Nephron progenitor cell (in vitro differentiated cells): ENCODE measurements at places on chromosomes 3 and 15.

- DNase-seq = no peak
These were observed 740 bp upstream of the NSMCE3 start for GRCh38 chr15:29270169-29270955.

DNA sequence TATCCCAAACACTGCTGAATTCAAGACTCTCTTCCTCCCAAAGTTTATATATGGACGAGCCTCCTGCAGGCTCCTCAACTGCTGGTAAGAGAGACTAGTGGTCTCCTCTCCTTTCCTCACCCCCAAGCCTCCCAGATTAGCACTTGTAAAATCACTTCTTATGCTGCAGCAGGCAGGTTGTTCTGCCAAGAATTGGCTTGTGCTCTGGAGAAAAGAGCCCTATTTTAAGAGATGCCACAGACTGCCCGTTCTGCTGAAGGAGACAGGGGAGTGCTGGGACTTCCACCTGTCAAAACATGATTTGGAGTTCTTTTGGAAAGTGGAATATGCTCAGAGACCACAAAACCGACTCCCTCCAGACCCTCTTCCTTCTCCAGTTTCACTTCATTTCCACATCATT is 230.9 kb upstream of the EIF1B start:
- DNase-seq = no peak

- no peak for DNase-seq
These were observed 591.1 kb downstream of the ZPLD1 start for GRCh38 chr3:103025880-103026279.

DNA sequence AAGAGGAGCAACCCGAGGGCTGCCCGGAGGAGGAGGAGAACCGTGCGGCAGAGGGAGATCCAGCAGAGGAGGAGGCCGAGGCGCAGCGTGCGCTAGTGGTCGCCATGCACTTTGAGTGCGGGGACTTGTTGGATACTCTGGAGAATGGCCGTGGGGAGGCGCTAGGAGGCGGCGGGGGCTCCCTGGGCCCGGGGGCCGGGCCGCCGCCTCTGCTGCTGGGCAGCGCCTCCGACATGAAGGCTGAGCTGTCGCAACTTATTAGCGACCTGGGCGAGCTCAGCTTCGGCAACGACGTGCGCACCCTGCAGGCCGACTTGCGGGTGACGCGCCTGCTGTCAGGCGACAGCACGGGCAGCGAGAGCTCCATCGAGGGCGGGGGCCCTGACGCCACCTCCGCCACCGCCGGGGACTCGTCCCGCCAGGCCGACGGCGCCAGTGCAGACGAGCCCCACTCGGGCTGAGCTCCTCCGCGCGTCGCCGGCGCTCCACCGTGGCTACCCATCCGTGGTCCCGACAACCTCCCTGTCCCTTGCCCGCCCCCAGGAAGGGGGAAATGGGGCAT is 2.0 kb downstream of the FAM43A start:
- DNase-seq = peak; percentile 83

- DNase-seq = no peak
These were observed 123.7 kb upstream of the ATP2B2 start for GRCh38 chr3:10628891-10629670.

DNA sequence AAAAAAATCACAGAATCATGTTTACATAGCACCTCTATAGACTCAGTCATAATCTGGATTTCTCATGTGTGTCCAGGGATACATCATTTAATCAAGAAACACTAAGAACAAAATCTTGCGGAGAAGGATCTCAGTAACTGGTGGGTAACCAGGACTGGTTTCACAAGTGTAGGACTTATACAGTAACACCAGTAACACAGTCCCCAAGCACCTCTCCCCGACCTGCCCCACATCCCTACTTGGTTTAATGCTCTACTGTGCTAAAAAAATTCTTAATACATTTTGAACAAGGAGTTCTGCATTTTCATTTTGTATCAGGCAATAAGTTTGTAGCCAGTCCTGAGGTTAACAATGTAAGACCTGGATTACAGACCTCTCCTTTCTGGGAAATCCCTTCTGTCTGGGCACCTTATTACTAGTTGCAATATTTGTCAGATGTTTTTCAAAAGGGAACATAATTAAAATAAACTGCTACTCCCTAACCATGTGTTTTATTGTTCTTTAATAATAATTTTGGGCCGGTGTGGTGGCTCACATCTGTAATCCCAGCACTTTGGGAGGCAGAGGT is 57.6 kb upstream of the BBX start:
- DNase-seq = no peak

GRCh38 chr15:23787346-23788105 is 100.4 kb upstream of the NDN start:
- DNase-seq = no peak

DNA sequence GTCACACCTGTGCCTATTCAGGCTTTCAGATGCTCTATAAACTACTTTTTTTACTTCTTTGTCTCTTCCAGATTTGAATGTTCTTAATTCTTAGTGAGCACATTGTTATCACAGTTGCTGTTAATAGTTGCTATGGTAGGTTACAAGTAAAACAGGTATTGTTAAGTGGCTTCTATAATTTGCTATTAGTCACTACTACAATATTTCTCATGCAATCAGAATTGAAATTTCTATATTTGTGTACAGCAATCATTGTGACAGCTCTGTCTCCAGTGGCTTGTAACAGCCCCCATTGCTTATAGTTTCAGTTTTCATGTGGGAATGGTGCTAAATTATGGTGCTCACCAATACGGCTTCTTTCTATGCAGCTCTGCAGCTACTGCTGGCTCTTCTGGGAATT is 318.4 kb upstream of the GOLIM4 start:
- DNase-seq = no peak

DNA sequence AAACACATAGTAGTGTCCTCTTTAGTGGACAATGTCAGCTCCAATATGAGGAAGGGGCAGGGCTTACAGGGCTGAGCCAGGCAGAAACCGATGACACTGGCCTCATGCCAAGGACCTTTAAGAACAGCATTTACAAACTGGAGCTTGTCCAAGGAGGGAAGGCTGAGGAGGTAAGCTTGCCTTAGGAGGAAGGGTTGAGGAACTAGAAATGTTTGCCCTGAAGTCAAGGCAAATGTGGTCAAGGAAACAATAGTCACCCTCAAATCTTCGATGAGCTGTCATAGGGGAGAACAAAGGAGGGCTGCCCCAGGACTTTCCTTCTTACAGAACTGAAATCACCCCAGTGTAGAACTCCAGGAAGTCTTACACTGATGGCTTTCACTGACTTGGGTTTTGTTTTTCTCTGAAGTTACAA is 136.4 kb downstream of the LIPC start:
- DNase-seq = no peak

- peak; percentile 64 for DNase-seq
These were observed 35.2 kb downstream of the SLC6A20 start for GRCh38 chr3:45760878-45761711.

DNA sequence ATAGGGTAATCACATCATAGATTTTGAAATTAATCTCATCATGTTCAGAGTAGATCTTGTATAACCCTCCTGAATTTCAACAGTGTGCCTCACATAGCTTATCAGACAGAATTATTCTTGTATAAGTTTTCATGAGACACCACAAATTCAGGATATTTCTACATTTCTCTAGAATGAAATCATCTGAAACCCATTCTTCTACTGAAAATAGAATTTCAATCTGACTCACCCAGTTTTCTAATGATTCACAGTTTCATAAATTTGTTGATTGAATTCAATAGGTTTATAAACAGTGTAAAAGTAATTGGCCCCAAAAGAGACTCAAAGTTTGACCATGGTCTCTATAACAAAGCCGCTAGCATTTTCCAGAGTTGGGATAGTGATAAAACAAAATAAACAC is 1082.6 kb upstream of the EPHA6 start:
- no peak for DNase-seq

DNA sequence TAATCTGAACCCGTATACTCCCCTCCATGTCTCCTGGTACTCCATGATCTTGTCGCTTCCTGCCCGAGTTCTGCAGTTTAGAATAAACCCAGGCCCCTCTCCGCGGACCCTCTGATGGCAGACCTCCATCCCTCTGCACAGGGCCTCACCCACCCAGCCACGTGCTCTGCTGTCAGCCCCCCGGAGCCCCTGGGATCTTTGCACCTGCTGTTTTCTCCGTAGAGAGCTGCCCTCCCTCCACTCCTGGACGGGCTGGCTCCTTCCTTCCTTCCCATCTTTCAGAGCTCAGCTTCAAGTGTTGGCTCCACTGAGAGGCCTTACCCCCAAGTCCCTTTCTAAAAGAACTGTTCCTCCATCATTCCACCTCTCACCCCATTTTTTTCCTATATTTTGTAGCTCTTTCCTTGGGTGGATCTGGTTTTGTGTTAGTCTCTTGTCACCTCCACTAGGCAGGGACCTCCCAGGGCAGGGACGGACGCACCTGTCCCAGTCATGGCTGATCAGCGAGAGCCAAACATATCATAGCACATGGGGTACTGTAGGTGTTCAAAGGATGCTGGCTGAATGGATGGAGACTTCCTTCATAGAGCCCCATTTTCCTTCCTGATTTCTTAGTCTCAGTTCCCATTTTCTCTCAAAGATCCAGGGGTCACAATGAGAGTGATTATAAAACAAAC is 106.6 kb downstream of the VGLL4 start:
- no peak for DNase-seq

DNA sequence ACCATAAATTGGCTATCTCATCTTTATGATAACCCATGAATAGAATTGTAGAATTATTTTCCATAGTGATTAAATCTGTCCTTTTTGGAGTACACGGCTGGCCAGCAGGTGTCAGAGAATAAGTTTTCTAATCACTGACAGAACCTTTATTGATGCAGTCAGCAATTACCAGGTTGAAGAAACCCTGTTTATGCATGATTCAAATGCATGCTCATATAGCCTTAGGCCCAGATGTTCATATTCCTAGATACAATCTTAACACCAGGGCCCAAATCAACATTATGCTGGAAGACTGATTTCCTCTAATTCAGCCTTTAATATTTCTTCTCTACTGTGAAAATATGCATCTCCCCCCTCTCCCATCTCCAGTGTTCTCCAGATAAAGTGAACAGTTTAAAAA is 243.5 kb upstream of the DCBLD2 start:
- DNase-seq = no peak

- no peak for DNase-seq
These were observed 33.5 kb downstream of the UMPS start for GRCh38 chr3:124763644-124764358.

GRCh38 chr15:77866186-77866585 is 211.3 kb downstream of the TBC1D2B start:
- DNase-seq = no peak

DNA sequence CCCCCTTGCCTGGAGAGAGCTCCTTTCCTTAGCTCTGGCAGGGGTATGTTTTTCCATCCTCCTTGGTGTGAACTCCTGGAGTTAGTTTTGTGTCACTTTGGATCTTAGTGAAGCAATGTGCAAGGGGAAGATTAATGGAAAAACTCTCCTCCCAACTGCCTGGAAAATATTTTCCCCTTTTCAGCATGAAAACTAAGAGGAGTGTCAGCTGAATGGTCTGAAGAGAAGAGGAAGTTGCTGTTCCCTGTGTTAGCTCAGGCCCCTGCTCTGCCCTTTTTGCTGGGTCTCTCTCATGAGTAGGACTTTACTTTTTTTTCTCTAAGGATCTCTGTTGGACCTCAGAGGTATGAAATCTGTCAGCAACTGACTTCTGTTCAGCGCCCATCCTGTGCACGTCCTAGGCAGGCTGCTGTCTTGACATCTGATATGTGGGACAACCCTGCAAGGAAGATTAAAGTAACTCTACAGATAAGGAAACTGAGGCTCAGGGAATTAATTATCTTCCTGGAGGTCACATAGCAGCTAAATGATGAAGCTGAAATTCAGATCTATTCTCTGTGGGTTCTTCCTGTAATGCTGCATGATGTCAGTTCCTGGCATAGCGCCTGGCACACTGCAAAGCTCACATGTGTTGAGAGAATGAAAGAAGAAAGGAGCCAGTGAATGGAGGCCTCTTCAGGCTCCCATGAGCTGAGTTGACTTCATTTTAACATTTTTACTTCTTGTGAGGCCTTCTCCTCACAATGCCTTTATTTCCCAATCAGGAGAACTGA is 109.7 kb upstream of the GALNT15 start:
- DNase-seq = no peak

GRCh38 chr3:18114894-18115293 is 310.2 kb downstream of the SATB1 start:
- no peak for DNase-seq

DNA sequence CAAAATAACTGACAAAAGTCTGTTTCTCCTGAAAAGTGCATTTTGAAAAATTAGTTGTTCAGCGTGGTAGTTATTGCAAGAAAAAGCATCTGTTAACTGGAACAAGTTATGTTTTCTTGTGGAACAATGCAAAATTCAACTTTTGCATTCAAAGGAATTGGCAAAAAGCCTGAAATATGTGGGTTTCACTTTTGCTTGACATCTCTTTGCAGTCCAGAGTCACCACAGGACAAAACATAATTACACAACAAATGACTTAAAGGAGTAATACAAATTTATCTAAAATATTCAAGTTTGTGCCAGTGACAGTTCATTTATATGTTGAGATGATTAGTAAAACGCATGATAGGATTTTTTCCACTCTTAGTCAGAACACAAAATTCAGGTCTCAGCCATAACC is 96.3 kb upstream of the P2RY1 start:
- no peak for DNase-seq

GRCh38 chr3:139258276-139258675 is 85.5 kb upstream of the MRPS22 start:
- no peak for DNase-seq

DNA sequence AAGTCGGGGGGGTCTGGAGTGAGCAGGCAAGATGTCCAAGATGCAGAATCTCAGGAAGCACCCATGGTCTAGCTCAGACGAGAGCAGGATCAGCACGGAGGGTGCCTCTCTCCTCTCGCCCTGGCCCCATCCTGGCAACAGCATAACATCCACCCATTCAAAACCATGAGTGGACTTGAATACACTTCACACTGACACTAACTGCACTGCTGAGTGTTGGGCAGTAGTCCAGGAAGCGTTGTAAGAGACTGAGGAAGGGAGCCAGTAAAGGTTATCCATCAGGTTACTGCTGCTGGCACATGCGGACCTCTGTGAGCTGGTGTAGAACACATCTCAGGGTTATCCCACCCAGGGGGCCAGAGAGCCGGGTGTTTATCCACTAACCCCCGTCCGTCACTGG is 131.0 kb upstream of the TOPAZ1 start:
- DNase-seq = no peak

- no peak for DNase-seq
These were observed 624.3 kb upstream of the EPHA6 start for GRCh38 chr3:96190024-96190616.
